ENCODE measurements at places on chromosomes 12 and 14. TPM values are rescaled to one million over a fixed set of nuclear protein-coding genes. Genes with fewer than 3 reads are reported as not detected.

The DHRS4L2 gene
- total RNA-seq = 18.6 TPM

DNA sequence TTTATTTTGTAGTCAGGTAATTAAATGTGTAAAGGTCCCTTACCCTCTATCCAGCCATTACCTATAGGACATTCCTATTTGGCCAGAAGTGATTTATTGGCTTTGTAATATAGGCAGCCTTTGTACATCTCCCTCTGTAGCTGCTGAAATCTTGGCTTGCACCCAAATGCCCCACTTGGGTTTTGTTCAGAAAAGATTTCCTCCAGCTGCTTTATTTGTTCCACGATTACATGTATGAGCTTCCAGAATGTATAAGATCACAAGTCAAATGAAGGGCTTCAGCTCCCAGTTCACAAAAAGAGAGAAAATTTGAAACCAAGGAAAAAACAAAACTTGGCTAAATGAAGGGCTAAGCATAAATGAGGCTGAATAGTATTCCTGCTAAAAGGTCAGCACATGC is 103.4 kb downstream of the EFCAB11 start:
- H3K36me3 ChIP-seq = no peaks in the 10 kb centered on the region
- DNase-seq = no peak
- no peak overlapping the region for H3K4me3 ChIP-seq
- no peak overlapping the region for H3K27ac ChIP-seq

DNA sequence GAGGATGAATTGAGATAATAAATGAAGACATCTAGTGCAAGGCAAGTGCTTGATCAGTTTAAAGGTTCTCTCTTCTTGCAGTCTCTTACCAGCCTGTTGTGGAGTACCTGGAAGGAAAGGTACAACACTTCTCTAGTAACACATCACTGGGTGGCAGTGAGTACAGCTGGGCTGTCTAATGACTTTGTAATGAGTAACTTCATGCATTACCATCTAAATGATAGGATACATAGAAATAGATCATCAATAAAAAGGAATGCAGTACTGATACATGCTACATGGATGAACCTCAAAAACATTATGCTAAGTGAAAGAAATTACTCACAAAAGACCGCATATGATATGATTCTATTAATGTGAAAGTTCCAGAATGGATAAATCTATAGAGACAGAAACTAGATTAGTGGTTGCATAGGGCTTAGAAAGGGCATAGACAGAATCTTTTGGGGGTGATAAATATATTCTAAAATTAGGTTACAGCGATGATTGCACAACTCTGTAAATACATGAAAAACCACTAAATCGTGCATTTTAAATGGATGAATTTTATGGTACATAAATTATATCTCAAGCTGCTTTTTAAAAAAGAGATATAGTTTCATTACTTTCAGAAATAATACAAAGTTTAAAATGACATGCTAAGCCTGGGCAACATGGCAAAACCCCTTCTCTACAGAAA is 224.4 kb downstream of the CHST11 start:
- no peaks in the 10 kb centered on the region for H3K36me3 ChIP-seq
- DNase-seq = no peak
- H3K27ac ChIP-seq = no peak overlapping the region
- peaks cover 17% of the 10 kb centered on the region for H3K4me1 ChIP-seq
- no peaks in the 10 kb centered on the region for H3K27me3 ChIP-seq

GRCh38 chr14:75258079-75258802 is 20.4 kb upstream of the FOS start:
- DNase-seq = no peak
- no peaks in the 10 kb centered on the region for H3K27me3 ChIP-seq
- peak overlapping the region; percentile 50 for H3K4me3 ChIP-seq
- no peaks in the 10 kb centered on the region for H3K36me3 ChIP-seq

DNA sequence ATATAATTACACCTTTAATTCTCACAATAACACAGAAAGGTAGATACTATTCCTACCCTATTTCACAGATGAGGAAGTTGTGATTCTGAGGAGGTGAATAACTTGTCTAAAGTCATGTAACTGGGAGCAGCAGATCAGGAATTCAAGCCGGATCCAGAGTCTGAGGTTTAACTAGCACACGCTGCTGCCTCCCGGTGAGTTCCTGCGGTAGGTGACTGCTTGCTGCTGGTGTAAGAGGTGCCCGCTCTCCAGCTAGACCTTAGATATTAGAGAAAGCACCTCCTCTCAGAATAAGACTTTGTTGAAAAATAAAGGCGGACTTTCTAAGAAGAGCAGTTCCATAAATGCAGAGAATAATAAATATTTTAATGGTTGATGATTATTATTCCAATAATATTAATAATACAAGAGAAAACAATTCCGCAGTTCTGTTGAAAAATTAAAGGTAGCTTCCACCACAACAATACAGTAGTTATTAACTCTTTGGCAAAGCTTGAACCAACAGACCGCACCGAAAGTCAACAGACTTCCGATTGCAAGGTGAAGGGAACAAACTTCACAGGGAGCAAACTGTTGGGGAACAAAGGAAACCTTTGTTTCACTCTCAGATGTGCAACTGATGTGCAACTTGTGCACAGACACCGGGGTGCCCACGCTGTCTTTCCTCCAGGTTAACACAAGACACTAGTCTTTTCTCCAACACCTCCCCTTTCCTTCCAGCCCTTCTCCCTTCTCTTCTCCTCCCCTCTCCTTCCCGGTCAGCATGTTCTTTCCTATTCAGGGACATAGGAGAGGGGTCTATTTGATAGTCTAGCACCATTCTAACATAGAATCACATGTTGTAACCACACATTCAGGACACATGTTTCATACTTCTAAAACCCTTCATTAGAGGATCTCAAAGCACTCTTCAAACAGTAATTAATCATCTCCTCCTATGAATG is 73.2 kb upstream of the EGLN3 start:
- H3K27ac ChIP-seq = no peak overlapping the region
- no peaks in the 10 kb centered on the region for H3K36me3 ChIP-seq
- no peak overlapping the region for H3K4me3 ChIP-seq
- no peaks in the 10 kb centered on the region for H3K27me3 ChIP-seq
- H3K4me1 ChIP-seq = no peaks in the 10 kb centered on the region
- DNase-seq = peak; percentile 2

GRCh38 chr12:9039397-9039977 is 50.1 kb downstream of the KLRG1 start:
- no peaks in the 10 kb centered on the region for H3K4me1 ChIP-seq
- no peaks in the 10 kb centered on the region for H3K36me3 ChIP-seq
- H3K4me3 ChIP-seq = no peak overlapping the region
- no peak overlapping the region for H3K27ac ChIP-seq
- 0 out of 2 replicates have a peak, but pooled peaks cover 4% of the 10 kb centered on the region for H3K27me3 ChIP-seq

The RHOJ gene
- total RNA-seq = not detected
